ENCODE measurements at places on chromosomes 12 and 14. TPM values are rescaled to one million over a fixed set of nuclear protein-coding genes. Genes with fewer than 3 reads are reported as not detected.

- no peak for DNase-seq
These were observed 172.0 kb downstream of the SYT10 start for GRCh38 chr12:33267641-33268040.

- DNase-seq: peak; percentile 90
These were observed 1.5 kb downstream of the FOXG1 start for GRCh38 chr14:28767853-28768741.

Gene RNASE2
- not detected for total RNA-seq

Gene CPNE6
- not detected for total RNA-seq

Gene RPGRIP1
- 0.59 TPM for total RNA-seq

GRCh38 chr14:56333359-56334292 is 215.4 kb downstream of the PELI2 start:
- no peak for DNase-seq

DNA sequence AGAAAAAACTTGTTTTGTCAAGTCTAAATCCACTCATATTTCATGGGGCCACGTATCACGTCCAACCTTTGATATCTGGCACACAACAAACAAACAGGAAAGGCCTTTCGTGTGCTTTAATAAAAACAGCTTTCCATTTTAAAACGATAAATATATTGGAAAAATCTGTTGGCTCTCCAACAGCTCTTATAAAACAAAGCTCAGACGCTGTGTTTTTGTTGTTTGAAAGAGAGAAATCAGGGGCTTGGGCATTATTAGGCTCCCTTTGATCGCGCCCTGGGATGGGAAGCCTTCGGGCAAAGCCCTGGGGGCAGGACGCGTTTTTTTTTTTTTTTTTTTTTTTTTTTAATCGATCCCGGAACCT is 429 bp upstream of the PLEKHA5 start:
- no peak for DNase-seq

DNA sequence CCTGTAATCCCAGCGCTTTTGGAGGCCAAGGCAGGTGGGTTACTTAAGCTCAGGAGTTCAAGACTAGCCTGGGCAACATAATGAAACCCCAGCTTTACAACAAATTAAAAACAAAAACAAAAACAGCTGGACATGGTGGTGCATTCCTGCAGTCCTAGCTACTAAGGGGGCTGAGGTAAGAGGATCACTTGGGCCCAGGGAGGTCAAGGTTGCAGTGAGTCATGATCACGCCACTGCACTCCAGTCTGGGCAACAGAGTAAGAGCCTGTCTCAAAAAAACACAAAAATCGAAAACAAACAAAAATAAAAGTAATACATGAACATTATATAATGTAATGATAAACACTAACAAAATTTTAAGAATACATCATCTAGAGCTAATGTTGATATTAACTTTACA is 46.2 kb upstream of the GRIP1 start:
- DNase-seq: no peak

Gene STON2
- total RNA-seq: 62.9 TPM

Gene APOF
- total RNA-seq: not detected

Gene GUCY2C
- 1.3 TPM for total RNA-seq

- DNase-seq: no peak
These were observed 128.2 kb upstream of the RTL1 start for GRCh38 chr14:101031721-101032120.

Data from H9 (cell line).